ENCODE measurements at places on chromosomes 13 and 19.

- no peak for DNase-seq
Measured at GRCh38 chr19:6056282-6056741, 54.0 kb downstream of the RFX2 start.

- DNase-seq, result no peak
Measured at GRCh38 chr19:16148443-16149229, 5.2 kb downstream of the HSH2D start.

- DNase-seq, result no peak
Measured at GRCh38 chr13:44905556-44905955, 83.7 kb downstream of the NUFIP1 start.

DNA sequence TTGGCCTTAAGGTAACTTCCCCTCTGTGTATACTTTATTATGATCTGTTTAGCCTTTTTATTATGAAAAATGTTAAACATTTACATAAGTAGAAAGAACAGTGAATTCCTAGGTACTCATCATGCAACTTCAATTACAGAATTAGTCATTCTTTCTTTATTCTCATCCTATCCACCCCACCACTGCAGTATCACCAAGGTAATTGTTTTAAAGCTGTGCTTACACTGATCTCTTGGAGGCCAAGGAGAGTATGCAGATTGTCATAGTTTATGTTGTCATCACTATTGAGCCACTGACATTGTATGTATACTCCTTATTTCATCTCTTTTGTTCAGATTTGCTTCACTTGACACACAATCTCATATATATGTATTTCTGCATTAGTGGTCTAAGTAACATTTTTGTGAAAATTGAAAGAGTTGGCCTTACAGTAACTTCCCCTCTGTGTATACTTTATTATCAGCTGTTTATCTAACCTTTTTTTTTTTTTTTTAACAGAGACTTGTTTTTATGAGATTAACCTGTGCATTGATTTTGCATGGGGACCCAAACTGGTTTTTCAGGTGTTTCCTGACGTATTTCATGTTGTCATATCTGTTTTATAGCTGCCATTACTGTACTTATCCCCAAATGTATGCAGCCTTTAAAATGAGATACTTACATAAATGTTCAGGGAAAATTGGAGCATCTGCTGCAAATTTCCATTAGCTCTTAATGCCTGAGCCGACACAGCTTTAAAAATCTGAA lies 4.5 kb downstream of the ZNF507 start:
- no peak for DNase-seq

- no peak for DNase-seq
Measured at GRCh38 chr19:2242092-2242537, 5.5 kb downstream of the SF3A2 start.

DNA sequence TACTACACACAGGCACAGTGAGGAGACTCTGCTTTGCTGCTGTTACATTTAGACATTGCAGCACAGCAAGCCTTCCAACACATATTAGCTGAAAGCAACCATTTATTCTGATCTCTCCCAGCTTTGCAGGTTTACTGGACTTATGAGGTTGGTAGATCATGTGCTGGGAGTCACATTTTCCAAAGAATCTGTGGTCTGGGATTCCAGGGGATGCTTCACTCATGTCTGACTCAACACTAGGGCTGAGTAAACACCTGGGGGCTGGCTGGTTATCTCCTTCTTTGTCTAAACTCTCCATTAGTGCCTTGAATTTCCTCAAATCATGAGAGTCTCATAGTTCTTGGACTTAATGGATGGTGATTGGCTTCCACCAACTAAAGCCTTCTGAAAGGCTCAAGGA lies 5.4 kb upstream of the LGALS13 start:
- DNase-seq, result no peak

DNA sequence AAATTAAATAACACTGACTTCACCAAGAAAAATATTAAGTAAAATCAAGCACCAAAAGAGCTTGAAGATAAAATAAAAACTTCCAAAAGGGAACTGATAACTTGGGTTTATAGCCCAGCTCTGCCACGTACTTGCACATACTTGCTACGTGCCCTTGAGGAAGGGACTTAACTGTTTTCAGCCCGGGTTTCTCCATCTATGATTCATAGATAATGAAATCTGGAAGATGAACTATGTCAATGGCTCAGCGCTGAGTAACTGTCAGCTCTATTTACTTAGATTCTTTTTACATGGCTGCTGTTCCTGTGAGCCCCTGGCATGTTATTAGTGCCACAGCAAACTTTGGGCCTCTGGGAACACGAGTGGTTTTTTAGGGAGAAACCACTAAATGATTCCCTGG lies 9.6 kb upstream of the ZC3H13 start:
- no peak for DNase-seq
